Fibroblast of skin of right quadriceps (primary cell): ENCODE measurements at places on chromosomes 7 and 10.

- DNase-seq: no peak
These were observed 2.6 kb downstream of the ZNF777 start for GRCh38 chr7:149458235-149458634.

DNA sequence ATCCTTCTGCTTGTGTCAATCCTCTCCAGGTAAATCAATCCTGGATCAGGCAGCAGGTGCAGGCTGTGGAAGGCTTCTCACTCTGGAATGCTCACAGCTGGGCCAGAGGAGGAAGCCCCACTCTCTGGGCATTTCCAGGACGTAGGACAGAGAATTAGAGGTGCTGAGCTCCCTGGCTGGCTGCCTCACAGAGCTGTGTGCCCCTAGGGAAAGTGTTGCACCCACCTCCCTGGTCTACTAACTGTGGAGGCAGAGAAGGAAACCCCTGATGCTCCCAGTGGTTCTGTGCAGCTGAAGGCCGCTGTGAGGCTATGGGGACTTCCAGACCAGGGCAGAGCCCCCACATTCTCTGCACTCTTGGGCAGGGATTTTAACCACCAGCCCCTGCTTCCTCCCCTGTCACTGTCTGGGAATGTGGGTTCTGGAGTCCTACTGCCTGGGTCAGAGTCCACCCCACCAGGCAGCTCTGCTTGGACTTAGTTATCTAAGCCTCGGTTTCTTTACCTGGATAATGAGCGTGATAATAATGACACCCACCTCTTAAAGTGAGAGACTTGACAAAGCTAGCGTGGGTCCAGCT is 73.5 kb upstream of the EEPD1 start:
- no peak for DNase-seq

DNA sequence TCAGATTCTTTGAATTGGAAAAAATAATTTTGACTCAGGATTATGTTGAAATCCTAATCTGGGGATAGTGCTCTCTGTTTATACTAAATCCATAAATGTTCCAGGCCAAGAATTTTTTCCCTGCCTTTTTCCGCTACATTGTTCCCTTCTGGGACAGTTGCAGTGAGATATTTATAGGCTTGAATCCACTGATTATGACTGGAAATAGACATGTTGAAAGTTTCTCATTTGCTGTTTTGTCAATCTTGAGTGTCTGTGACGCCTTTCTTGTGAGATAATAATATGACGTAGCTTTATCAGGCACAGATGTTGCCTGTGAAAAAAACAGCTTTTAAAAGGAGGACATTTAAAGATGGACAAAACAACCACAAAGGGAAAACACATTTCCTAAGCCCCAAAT is 155.9 kb downstream of the ARID5B start:
- DNase-seq: peak; percentile 60

DNA sequence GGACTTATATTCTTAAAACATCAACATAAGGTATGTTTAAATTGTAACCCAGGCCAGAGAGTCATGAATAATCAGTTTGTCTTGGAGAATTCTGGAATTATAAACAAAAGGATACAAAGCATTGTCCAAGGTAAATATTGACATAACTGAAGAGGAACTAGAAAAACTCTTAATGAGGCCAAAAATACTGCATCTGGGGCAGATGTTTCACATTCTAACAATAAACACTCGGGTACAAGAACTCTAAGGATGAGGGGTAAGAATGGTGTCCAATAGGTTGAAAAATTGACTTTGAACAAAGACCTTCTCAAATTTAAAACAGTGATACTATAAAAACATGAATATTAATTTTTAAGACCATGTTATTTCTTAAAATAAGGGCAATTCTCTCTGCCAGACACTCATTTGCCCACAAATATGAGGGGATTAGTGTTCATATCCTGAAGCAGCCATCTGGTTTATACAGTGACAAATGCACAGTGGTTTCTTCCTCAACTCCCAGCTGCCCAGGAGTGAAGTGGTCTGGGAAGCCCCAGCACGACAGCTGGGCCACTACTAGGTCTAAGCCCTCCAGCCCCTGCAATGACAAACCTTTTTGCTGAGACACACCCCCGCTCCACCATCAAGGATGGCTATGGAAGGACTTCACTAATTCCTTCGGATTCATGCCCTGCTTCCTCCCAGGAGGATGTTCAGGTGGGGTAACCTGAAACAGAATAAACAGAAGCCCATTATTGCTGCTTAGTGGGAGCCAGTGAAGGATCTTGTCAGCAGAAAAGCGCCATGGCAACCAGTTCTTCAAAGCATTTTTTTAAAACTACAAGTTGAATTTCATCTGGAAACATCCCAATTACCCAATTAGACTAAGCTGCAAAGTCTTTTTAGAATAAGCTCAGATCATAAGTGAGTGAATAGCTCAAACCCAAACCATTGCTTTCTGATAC is 107.5 kb upstream of the ARID5B start:
- peak; percentile 54 for DNase-seq

DNA sequence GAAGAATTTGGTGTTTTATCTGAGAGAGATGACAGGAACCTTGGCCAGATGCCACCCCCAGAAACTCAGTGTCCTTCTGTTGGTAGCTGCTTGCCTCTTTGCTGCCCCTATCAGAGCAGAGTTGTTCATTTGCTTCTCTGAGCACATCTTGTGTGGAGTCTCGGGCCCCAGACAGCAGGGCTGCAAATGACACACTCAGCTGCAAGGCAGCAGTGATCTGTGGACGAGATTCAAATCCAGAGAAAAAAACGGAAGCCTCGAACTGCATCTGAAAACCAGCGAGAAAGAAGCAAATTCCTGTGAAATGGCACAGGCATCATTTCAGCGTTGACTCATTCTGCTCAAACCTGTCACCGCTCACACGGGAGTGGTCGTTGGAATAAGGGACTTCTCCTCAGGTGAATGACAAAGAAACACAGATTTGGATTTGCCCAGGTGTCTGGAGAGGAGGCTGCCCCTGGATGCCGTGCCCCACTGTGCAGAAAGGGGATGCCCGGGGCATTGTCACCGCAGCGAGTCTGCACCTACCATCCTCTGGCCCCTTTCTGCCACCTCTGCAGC is 144.7 kb downstream of the PFKFB3 start:
- DNase-seq: peak; percentile 44

DNA sequence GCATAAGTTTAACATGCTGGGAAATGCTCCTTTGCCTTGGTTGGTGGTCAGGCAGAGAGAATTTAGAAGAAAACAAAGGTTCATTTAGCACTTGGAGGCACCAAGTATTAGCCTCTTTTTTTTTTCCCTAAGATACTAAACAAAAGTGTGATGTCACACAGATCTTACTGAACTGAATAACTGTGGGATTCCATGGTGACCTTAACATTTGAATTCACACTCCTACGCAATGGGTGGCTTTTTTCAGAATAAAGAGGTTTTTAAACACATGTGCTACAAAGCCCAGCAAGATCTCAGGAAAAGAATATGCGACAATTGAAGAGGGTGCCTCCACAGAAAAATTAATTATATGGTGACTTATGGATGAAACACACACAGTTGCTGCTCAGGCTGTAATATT is 133.4 kb upstream of the ABCB5 start:
- DNase-seq: no peak

- no peak for DNase-seq
These were observed 1.6 kb downstream of the MEOX2 start for GRCh38 chr7:15684871-15685270.

GRCh38 chr10:115402699-115403098 is 309.5 kb downstream of the ATRNL1 start:
- DNase-seq: peak; percentile 71

DNA sequence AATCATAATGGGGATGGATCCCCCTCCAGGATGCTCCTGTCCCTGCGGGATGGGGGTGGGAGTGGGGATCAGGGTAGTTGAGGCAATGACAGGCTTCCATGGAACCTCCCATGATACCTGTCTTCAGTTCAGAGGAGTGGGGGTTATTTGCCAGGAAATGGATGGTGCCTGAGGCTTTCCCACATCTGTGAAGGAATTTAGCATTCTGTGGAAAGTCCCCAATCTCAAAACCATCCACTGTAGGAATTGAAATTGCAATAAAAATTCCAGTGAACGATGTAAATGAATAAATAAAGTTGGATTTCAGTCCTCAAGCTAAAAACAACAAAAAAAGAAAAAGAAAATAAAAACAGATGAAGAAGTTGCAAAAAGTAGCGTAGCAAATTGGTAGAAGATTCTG is 81.9 kb downstream of the CHRM2 start:
- no peak for DNase-seq

DNA sequence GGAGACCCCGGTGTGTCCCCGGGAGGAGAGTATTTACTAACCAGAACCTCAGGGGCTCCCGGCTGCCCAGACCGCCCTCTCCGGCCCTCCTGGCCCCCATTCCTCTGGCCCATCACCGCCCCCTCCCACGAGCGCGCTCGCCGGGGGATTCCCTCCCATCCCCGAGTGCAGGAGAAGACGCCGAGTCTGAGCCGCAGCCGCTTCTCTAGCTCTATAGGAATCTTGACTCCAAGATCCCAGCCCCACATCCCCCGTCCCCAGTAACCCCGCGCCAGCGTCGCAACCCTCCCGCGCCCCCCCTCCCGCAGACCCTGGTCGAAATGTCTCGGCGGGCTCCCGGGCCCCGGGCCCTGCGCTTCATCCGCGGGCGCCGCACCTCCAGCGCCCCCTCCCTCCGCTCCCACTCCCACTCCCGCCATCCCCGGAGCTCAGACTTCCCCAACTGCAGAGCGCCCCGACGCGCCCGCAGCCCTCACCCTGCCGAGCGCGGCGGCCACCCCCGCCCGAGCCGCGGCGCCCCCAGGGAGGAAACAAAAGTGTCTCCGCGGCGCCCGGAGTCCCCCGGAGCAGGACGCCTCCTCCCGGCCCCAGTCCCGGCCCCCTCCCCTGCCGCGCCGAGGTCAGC is 541 bp downstream of the ELMO1 start:
- DNase-seq: no peak

DNA sequence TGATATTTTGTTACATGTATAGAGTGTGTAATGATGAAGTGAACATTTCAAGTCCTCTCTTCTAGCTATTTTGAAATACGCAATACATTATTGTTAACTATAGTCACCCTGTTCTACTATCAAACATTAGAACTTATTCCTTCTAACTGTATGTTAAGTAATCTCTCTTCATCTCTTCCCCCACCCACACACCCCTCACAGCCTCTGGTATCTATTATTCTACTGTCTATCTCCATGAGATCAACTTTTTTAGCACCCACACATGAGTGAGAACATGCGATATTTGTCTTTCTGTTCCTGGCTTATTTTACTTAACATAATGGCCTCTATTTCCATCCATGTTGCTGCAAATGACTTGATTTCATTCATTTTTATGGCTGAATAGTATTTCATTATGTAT is 57.7 kb upstream of the EGR2 start:
- DNase-seq: no peak

GRCh38 chr7:127512663-127513062 is 72.7 kb downstream of the GCC1 start:
- no peak for DNase-seq

DNA sequence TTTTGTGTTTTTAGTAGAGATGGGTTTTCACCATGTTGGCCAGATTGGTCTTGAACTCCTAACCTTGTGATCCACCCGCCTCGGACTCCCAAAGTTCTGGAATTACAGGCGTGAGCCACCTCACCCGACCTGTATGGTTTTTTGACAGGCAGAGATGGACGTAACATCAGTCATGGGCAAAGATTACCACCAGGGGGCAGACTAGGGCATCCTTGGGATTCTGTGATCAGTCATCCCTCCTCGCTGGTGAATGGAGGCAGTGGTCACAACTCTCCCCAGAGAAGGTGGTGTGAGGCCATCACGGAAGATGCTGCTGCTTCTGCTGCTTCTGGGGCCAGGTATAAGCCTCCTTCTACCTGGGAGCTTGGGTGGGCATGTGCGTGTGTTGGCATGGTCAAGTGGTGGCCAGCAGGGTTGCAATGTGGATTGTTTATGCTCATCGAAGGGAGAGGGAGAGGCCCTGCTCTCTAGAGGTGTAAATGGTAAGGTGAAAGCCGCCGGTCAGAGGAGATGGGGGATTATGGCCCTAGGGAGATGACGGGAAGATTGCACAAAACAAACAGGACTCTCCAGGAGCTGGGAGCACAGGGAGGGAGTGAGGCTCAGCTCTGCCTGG is 122.7 kb upstream of the PRSS1 start:
- DNase-seq: peak; percentile 23

GRCh38 chr10:44963772-44964633 is 4.4 kb downstream of the RASSF4 start:
- DNase-seq: no peak

GRCh38 chr10:18601321-18601720 is 50.1 kb downstream of the NSUN6 start:
- DNase-seq: no peak

DNA sequence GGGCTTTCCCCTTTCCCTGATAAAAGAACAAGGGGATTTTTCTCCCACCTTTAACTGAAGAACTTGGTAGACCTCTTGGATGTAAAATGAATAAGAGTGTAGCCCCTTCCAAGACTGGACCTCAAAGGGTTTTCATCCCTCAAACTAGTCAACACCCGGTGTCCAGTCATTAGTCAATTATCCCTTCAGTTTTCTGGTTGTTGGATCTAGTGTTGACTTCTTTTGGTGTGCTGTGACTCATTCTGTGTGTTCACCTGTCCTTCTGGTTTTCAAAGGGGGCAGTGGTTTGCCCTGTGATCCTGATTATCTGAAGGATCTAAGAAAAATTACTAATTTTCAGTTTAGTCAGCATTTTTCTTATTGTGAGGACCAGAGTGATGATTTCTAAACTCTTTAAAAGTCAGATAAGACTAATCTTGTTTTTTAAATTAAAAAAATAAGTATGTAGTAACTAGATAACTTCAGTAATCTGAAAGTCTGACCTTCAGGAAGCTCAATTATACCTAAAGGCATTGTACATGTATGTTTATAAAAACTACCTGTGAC is 583.5 kb downstream of the CNTNAP2 start:
- no peak for DNase-seq
